ENCODE measurements at places on chromosomes 13 and 19.

DNA sequence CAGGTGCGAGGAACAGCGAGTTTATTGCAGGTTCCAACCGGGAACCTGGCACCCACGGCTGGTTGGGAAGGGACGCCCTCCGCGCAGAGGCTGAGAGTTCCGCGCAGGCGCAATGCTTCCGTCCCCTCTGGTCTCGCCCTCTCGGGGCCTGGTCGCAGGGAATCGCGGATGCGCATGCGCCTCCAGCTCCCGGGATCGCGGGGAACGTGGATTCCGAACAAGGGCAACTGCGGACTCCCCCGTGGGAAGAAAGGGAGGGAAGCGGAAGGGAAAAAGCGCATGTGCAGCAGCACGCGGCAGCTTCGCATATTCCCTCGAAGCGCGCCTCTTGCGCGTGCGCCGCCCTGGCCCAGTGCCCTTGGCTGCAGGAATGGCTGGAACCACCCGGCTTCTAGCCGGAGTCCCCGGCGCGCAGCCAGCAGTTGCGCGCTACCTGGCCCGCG lies 1.1 kb downstream of the TSSK6 start:
- no peak for DNase-seq

GRCh38 chr19:7482584-7483439 lies 6.0 kb downstream of the PEX11G start:
- no peak for DNase-seq

DNA sequence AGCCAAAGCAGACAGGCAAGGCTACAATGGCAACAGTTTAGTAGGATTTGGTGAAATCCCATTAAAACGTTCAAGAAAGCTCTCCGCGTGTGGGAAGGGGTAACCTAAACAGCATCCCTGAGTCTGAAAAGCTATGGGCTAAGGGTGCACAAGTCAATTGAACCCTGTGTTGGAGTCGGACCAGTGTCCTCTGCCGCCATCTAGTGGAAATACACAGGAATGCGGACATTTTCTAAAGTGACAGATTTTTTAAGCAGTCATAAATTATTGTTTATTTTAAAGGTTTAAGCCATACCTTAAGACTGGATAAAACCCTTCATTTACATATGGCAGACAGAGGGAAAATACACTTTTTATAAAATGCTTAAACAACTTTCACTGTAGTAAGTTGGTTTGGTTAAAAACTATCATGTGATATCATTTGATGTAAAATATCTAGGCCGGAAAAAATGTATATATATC lies 26.5 kb upstream of the LSM14A start:
- DNase-seq, result no peak

DNA sequence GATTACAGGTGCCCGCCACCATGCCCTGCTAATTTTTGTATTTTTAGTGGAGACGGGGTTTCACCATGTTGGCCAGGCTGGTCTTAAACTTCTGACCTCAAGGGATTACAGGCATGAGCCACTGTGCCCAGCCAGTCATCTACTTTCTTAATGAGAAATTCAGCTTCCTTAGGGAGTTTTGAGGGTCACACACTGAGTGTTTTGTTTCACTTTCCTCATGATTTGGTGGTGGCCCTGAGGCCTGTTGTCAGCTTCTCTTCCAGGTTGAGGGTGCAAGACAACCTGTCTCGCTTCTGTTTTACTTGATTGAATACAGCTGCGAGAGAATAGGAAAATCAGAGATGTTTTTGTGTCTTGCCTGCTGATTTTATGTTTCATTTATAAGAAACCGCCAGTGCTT lies 9.9 kb downstream of the FRY start:
- DNase-seq, result no peak

DNA sequence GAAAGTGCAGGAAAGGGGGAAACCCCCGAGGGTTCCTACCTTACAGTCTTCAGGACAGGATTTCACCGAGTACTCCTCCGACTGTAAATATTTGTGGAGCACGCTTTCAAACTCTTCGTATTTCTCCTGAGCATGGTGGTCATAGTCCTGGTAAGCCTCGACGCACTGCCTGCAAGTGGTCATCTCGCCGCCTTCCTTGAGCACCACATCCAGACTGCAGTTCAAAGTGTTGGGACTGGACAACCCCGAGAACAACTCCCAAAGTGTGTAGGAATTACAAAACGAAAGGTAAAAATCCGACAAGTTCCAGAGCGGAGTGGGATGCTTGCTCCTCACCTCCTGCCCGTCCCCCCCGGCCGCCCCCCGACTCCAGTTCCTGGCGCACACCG lies 349.7 kb downstream of the LIG4 start:
- DNase-seq, result no peak

DNA sequence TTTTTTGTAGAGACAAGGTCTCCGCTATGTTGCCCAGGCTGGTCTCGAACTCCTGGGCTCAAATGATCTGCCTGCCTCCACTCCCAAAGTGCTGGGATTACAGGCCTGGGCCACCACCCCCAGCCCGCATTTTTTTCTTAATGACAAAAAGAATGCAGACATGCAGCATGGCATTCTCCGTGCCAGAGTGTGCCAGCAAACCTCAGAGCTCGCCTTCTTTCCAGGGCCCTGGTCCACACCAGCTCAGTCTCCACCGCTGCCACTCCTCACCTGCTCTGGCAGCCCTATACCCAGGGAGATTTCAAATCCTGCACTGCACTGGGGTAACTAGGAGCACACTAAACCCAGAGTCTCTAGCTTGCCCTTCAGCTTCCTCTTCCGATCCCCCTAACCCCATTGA lies 41.7 kb downstream of the ZIC5 start:
- no peak for DNase-seq

Measured in GM04503 (cell line).